ENCODE measurements at places on chromosomes 6 and 20. TPM values are rescaled to one million over a fixed set of nuclear protein-coding genes. Genes with fewer than 3 reads are reported as not detected.

DNA sequence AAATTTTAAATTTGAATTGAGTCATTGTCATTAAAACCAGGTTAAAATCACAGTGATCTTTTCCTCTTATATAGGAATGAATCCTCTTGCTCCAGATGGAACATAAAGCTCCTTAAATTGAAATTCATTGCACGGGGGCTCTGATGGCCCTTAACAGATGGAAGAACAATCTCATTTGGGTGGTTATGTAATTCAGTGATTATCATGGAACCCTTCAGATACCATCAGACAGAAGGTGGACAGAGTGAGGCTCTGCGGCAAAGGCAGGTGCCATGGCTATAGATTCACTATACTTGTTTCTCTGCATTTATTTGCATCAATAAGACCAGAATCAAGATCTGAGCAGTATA lies 17.8 kb upstream of the RNF182 start:
- no peak for DNase-seq

- no peak for DNase-seq
These were observed 253.4 kb downstream of the PREX1 start for GRCh38 chr20:48574383-48574782.

- DNase-seq = no peak
These were observed 6.4 kb downstream of the FAM83D start for GRCh38 chr20:38932457-38933120.

DNA sequence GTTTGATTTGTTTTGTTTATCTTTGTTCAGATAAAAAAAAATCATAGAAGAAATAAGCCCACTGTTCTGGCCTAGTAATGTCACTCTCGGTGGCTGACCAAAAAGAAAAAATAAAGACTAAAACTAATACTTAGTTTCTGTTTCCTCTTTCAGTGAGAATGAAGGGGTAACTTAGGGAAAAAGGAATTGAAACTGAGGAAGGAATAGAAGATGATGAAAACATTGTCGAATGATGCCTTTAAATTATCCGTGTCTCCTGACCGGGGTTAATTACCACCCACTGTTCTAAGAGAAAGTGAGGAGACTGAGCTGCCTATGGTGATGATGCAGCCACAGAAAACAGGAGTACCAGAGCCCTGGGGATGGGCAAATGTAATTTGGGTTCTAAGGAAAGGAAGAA lies 73.1 kb downstream of the PTCHD4 start:
- DNase-seq = no peak

- no peak for DNase-seq
These were observed 166.4 kb upstream of the NT5E start for GRCh38 chr6:85283436-85283835.

- no peak for DNase-seq
These were observed 156.5 kb upstream of the FOXA2 start for GRCh38 chr20:22740829-22741228.

DNA sequence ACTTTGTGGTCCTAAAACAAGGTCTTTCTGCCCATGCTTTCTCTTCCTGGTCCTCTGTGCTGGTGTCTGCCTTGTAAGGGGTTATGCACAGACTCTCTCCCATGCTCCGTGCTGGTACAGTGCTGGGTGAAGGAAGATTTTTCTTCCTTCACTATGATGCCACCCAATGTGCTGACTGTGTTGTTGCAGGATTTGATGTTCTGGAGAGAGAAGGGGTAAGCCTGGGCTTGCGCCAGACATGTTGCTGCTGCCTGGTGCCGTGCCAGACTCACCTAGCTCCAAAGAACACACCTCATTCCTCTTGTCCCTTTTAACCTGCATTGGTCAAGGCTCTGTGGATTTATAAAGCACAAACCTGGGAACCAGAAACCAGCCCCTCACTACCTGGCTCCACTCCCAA lies 28.4 kb upstream of the ARMH2 start:
- DNase-seq = no peak

DNA sequence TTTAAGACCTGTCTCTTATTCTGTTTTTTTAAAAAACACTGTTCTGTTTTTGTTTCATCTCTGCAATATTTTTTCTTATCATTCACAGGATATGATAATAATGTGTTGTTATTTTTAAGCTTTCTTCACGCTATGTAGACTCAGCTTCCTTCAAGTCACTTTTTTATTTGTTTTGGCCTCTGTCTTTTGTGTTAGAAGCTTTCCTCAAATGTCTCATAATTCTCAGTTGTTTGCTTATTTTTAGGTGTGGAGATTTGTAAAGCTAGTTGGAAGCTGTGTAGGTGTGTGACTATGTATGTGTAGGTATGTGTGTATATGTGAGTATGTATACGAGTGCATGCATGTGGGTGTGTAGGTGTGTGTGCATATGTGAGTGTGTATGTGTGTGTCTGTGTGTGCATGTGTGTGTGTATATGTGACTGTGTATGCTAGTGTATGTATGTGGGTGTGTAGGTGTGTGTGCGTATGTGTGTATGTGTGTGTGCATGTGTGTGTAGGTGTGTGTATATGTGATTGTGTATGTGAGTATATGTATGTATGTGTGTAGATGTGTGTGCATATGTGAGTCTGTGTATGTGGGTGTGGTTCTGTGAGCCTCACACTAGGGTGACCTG lies 16.3 kb upstream of the VEGFA start:
- DNase-seq = no peak

GRCh38 chr6:118377711-118378414 lies 170.2 kb upstream of the PLN start:
- no peak for DNase-seq

- no peak for DNase-seq
These were observed 170.5 kb upstream of the TSHZ2 start for GRCh38 chr20:52801628-52802006.

DNA sequence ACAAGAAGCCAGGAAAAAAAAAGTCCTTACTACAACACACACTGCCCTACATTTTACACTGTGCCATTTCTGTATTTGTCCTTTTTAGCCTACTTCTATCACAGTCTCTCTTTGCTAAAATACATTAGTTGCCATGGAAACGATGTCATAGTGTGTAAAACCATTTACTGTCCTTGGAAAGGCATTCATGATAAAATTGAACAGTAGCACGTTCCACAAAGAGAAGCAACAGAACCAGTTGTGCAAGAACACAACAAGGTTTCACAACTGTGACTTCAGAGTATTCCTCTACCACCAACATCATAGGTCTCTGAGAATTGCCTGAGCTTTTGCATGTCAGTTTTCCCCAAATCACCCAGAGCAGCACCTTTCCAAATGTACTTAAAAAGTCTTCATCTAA lies 20.5 kb downstream of the FYN start:
- no peak for DNase-seq

DNA sequence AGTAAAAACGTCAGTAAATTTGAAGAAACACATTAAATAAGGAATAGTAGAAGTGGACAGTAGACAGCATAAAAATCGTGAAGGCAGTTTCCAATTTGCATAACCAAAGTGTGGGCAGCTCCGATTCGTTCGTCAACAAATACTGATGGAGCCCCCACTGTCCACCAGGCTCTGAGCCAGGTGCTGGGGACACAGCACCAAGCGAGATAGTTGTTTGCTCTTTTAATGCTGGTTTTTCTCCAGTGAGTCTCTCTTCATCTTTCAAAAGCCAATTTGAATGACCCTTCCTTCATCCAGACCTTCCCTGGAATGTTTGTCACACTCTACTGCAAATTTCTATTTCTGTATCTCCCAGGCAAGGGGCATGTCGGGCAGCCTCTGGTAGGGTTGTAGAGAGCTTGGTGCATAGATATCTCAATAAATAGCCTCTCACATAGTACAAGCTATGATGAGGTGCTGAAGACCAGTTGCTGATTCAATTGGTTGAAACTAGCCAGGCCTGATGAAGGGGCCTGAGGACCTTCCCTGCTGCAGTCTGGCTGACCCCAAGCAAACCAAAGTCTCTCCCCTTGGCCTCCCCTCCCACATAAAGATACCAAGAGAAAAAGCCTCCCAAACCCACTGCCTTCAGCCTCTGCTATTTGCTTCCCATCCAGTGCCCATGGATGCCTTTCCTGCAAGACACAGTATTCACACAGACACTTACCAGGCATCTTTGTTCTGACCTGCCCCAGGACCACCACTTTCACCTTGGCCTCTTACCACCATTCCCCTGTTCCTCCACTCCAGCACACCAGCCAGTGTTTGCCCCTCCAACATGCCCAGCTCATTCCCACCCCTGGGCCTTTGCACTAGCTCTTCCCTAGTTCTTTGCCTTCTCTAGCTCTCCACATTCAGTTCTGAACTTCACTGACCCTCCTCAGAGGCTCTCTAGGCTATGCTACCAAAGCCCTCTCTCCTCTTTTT lies 125.2 kb downstream of the CEBPB start:
- no peak for DNase-seq

DNA sequence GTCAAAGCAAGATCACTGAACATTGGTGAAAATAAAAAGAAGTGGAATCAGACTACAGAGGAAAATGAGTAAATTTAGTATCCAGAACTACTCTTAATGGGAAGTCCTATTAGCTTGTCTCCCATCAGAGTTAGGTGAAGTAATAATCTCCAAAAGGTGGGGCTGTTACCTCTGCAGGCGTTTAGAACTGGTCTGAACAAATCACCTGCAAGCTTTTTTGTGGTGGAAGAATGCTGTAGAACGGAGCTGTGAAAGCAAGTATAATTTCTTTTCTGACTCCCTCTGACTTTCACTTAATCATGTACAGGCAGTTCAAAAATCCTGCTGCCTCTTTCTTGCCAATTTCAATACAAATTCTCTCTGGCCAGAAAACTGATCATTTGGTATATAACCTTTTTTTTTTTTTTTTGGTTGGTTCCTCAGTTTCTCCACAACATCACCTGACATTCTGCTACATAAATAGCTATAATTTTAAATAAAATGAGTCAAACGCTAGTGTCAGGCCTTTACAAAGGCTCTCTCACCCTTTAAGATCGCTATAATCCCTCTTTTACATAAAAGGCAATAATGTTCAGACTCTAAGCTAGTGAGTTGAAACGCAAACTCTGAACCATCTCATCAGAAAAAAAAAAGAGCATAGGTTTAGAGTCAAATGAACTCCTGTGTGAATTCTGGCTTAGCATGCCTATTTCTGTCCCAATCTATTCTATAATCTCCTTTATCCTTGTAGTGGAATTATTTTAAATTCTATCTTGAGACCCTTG lies 38.8 kb downstream of the CITED2 start:
- no peak for DNase-seq

DNA sequence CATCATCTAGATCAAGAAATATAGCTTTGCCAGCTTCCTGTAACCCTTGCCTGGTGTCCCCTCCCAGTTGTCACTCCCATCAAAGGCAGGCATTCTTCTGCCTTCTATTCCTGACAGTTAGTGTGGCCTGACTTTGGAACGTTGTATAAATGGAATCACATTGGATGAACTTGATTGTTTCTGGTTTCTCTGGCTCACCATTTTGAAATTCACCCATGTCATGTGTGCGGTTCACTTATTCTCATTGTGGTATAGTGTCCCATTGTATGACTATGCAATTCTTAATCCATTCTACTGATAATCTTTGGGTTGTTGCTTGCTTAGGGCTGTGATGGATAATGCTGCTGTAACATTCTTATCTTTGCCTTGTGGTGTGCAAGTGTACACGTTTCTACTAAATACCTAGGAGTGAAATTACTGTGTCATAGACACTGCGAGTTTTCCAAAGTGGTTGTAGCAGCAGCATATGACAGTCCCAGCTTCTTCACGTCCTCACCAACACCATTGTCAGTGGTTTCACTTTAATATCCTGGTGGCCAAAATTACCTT lies 73.2 kb downstream of the VEGFA start:
- DNase-seq = no peak

DNA sequence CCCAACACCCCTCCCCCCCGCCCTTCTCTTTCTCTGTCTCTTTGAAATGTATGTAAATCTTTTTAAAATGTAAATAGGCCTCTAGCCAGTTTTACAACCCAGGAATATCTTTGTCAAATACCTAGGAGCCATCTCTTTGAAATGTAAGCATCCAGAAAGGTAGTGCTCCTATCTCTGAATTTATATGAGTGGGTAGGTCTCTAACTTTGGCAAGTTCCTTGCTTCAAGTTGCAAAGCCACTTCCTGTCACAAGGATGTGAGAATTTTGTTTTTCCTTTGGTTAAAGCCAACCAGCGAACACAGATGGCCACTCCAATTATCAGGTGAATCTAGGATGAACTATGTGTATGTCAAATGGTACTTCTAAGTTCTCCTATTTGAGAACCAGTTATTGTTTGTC lies 6.2 kb upstream of the DEFB132 start:
- no peak for DNase-seq

Gene MAN1A1
- total RNA-seq = 23.9 TPM

Gene GSTA1
- total RNA-seq = not detected

Gene CNKSR3
- 0.12 TPM for total RNA-seq

Gene GRM1
- total RNA-seq = not detected
